Caudate nucleus (tissue), 63 donors: ENCODE measurements at places on chromosomes 16 and 17.

- DNase-seq: no peak
Measured at GRCh38 chr16:78720416-78720815, 621.0 kb downstream of the WWOX start.

GRCh38 chr16:75252946-75253911 lies 1.8 kb upstream of the BCAR1 start:
- DNase-seq: no peak

GRCh38 chr16:84893849-84894599 lies 74.2 kb downstream of the CRISPLD2 start:
- no peak for DNase-seq

DNA sequence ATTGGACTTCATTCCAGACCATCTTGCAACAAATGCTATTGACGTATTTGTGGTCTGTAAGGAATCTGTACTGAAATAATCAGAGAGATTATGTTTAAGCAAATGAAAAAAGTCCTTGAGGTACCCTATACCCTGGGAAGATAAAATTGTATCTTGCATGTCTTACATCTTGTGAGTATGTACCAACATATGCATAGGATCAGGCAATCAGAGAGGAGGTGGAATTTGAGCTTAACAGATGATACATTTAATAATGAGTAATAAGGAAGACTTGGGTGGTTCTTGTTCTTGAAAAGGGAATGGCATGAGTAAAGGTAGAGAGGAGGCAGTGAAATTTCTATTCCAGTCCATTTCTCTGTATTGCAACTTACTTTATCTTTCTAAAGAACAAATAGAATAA lies 10.6 kb downstream of the MOSMO start:
- DNase-seq: no peak

DNA sequence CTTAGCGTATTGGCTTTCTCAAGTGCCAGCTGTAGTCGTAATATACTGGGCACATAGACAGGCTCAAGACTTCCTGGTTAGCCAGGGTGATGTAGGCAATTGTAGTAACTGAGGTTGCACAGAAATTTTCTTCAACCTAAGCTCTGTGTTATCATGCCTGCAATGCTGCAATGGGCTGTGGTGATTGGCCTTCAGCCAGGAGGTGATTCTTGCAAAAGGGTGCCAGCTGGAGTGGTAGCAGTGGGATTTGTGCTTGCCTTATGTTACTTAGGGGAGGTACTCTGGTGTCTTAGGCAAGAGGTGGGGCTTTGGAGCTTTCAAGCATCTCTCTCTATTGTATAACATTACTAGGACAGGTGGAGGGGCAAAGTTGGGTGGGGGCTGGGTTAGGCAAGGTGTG lies 495.1 kb downstream of the CDH11 start:
- DNase-seq: no peak

DNA sequence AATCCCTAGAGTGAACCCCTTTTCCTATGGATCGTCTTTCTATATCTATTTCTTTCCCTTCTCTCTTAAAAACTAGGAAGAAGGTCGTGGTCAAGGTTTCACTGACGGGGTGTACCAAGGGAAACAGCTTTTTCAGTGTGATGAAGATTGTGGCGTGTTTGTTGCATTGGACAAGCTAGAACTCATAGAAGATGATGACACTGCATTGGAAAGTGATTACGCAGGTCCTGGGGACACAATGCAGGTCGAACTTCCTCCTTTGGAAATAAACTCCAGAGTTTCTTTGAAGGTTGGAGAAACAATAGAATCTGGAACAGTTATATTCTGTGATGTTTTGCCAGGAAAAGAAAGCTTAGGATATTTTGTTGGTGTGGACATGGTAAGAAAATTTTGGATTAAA lies 9.6 kb downstream of the CYLD start:
- no peak for DNase-seq

DNA sequence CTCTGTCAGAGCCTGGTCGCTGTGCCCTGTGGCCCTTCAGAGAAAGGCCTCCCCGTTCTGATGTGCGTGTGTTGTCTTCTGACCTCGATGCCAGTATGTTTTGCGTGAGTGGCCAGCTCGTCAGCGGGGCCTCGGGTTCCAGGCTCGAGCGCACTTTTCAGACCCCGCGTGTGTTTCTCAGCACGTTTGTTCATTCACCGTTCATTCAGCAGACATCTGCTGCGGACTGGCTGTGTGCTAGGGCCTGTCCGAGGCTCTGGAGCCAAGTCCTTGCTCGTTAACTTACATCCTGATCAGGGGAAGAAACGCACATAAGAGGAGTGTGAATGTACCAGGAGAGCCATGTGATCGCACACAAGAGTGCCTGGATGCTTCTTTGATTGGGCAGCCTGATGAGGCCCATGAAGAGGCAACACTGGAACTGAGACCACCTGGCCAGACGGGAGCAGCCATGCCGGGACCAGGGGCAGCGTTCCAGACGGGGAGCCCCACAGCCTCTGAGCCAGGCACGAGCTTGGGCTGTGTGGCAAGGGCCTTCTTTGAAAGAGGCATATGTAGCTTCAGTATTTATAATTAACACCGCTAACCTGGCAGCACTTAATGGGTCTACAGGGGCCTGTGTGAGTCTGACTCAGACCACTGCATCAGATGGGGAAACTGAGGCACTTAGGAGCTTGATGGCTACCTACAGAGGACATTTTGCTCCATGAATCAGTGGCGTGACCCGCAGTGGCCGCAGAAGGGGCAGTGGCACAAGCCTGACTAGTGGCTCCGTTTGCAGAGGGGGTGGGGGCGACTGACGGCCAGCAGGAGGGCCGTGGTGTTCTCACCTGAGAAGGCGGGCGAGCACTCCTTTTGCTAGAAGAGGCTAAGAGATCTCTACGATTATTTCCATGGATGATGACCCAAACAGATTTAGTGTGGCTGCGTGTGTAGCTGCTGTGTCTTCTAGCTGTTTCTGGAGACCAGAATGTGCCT lies 187.9 kb upstream of the CHMP6 start:
- DNase-seq: no peak

DNA sequence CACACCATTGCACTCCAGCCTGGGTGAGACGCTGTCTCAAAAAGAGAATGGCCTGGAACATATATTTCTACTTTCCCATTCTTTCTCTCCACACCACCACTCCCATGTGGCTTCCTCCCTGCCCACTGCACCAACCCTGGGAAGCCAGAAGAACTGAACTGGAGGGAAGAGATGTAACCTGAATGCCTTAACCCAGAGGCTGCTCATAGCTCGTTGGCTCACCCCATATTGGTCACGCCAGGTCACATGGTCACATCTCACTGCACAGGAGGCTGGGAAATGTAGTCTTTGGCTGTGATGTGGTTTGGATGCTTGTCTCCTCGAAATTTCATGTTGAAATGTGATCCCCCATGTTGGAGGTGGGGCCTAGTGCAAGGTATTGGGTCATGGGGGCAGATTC lies 5.9 kb upstream of the DNAH17 start:
- no peak for DNase-seq
